IPS DF 19.7 (cell line): ENCODE measurements at places on chromosomes 11 and 22.

- peak; percentile 76 for DNase-seq
Measured at GRCh38 chr22:45896153-45896951, 80.6 kb downstream of the WNT7B start.

DNA sequence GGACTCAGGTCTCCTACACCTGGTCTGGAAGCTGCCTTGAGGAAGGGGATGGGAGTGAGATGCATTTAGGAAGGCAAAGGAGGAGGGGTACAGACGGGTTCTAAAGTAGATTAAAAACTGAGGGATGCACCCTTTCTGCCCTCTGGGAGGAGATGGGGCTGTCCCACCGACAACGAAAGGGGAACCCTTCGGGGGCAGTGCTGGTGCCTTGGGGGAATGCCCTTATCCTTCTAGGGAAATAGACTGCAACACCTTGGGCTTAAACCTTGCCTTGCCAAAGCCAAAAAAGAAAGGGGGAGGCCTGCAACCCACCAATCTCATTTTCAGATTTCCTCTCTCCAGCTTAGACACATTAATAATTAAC is 89.8 kb downstream of the PLEKHA7 start:
- no peak for DNase-seq

DNA sequence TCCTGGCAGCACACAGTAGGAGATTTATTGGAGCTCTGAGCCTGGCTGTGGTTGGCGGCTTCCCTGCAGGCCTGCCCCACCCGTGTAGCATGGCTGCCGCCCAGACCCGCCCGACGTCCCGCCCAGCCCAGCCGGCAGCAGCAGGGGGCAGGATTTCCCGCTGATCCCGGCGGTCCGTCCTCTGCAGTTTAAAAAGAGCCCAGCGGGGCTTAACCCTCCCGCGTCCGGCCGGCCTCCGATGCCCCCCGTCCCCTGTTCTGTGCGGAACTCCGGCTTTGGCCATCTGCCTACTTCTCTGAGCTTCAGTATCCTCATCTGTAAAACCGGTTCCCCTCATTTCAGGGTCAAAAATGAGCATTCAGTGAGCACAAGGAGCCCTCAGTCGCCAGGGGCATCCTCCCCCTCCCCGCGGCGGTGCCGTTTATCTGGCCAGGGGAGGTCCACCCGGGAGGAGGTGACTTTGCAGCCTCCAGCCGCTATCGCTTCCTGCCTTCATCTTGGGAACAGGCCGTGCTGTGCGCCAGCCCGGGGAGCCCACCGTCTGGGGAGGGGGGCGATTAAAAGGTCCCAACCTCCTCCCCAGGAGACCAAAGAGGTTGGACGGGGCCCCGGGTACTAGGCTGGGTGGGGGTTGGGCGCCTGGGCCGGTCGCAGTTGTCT is at the start of gene GAS2L1:
TSS of gene GAS2L1 (plus strand) at position 476 of the 660 bp plus-strand sequence. CDS start 1,456 bp downstream, outside the sequence.
- no peak for DNase-seq

DNA sequence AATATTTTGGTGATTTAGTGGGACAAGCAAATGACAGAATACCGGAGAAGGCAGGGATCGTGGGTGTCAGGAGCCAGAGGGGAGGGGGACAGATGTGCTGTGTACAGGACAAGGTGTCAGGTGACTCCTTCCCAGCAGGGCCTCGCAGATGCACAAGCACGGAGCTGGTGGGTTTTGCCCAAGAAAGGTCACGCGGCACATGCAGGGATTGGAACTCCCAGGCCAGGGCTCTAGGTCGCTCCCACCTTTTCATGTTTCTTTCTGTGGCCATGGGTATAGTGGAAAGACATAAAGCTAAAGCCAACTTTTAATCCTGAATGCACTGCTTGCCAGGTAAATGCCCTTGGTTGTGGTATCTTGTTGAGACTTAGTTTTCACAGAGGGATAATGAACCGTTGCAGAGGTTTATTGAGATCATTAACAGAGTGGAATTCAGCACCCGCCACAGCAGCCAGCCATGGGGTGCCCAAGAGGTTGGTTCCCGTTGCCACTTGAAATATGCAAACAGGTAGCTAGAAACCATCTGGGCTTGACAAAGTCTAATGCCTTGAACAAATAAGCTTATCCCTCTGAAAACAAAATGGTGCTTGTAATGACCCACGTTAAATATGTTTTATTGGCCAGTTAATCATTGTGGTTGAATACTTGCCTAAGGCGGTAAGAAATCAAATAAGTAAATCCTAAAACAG is 10.1 kb downstream of the C22orf23 start:
- no peak for DNase-seq
